ENCODE measurements at places on chromosomes 2 and 18. TPM values are rescaled to one million over a fixed set of nuclear protein-coding genes. Genes with fewer than 3 reads are reported as not detected.
A peak's percentile ranks its signal among the peaks of the same experiment; 100 is the strongest.

- DNase-seq: no peak
These were observed 448.9 kb downstream of the NBAS start for GRCh38 chr2:15112216-15112615.

- DNase-seq: no peak
These were observed 25.5 kb downstream of the EPB41L3 start for GRCh38 chr18:5518179-5518770.

DNA sequence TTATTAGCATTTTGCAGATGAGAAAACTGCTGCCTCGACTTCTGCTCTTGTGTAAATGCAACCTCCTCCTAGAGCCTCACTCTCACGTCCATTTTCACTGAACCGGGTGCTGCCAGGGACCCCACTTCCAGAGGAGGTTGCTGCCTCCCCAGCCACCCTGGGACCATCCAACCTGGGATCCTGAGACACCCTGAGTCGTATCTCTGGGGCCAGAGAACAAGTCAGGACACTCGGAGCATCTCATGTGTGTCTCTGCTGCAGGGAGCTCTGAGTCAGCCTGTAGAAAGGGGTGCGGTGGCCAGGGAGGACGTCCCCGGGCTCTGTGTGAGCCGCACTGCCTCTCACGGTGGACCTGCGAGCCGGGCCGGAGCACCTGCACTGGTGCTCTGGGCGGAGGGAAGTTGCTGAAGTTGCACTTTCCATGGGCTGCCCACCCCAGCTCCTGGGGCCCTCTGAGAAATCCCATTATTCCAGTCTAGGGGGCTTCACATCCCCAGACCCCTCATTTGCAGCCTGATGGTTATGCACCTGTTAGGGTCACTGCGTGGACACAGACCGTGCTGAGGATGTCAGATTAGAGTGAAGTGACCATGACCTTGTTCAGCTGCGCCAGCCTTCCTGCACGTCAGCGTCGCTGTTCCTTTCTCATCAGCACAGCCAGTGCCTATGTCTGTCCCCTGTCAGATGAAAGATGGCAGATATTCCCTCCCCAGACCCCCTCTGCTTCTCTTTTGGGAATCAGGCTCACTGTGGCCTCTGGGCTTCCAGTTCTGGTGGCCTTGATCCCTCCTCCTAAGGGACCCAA, 230.4 kb downstream of the KLHL29 start:
- no peak for DNase-seq

DNA sequence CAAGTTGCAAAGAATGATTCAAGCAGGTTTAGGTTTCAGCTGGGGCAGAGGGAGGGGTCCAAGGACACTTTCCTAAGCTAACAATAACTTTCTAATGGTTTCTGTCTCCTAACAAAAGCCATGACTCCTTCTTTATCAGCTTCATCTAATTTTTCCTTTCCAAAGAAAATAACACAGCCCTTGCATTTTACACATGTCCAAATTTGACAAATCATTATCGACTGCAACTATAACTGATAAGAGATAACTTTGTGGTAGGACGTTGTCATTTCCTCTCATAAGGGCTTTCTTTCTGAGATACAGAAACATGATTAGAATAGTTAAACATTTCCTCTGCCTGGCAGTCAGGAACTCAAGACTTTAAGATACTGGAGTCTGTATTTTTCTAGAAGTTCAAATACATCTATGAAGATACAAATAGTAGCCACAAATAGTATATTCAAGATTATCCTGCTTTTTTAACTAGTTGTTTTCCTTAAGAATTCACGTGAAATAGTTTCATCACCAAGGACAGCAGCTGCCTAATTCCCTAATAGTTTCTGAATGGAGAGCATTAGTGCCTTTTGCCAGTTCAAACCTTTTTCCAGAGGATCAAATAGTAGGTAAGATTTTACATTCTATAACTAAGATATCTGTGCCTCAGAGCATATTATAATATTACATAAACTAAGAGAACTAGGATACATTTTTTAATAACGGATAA, 263.2 kb downstream of the EXOC6B start:
- no peak for DNase-seq

DNA sequence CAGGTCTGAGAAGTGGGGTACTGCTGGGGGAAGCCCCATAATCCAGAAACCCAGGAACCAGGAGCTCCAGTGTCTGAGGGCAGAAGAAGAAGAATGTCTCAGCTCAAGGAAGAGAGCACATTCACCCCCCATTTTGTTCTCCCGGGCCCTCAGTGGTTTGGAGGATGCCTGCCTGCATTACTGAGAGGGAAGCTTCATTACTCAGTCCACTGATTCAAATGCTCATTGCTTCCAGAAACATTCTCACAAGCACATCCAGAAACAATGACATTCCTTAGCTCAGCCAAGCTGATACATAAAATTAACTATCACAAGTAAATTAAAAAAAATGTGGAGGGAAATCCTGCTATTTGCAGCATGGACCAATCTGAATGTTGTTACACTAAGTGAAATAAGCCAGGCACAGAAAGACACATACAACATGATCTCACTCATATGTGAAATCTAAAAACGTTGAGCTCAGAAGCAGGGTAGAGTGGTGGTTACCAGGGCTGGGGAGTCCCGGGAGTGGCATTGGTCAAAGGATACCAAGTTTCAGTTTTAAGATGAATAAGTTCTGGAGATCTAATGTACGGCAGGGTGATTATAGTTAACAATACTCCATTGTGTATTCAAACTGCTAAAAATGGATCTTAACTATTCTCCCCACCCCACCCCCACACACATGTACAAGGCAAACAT, 459.3 kb downstream of the GALR1 start:
- no peak for DNase-seq

DNA sequence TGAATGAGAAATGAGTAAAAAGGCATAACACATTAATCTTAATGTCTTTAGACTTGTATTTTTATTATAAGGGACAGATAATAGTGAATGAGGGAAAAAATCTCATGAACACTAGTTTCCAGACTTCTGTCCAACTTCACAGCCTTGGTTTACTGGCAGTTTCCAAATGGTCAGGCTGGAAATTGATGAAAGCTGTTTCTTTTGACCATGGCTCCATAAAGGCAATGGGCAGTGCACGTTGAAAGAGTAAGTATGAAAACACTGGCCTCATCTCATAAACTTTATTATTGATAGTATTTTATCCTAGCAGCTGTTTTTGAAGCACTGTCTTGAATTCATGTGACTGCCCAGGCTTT, 23.1 kb downstream of the BCL2L11 start:
- no peak for DNase-seq

CXCR4 gene
- 68.5 TPM for total RNA-seq

DNA sequence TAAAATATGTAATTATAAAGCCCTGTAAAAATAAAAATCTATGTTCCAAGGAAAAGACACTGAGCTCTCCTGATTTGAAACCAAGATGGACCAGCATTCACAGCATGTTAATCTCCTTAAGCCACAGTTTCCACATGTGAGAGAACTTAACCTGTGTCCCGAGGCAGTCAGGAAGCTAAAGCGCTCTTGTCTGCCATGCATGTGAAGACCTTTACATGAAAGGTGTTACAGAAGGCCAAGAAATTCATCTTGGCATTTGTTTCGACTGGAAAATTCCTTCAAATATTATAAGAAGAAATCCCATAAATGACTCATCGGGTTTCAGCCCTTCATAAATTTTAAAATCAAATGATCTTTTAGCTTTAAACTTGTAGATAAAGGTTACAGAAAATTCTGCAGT, 328.6 kb downstream of the CDH2 start:
- DNase-seq: no peak

DNA sequence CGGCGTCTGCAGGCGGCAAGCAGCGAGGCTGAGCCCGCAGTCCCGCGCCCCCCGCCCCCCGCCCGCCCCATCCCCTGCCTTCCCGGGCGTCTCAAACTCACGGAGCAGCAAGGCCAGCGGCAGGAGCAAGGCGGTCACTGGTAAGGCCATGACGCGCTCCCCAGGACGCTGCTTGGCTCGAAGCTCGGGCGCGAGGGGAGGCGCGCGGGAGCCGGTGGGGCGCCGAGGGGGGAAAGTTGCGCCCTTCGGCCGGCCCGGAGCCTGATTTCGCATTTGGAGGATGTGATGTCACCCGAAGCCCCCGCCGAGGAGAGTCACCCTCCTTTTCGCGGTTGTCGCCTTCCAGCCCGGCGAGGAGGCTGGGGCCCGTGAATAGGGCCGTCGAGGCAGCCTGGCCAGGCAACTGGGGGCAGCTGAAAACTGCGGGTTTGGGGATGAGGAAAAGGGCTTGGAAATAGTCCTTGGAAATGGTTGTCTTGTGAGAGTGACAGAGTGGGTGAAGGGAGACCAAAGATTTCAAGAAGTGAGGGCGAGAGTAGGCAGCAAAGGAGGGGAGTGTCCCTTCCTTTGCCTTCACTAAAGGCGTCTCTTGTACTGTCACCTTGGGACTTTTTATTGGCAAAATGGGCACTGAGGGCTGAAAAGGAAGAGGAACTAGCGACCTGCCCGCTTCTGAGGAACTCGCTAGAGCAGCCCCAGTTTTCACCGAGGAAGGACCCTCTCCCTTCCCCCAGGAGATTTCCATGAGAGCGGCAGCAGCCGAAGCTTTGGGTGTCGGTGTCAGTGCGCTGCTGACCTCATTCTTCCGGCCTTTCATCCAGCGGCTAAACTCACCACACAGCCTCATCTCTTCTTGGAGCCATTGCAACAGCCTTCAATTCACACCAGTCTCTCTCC, at the start of gene CD8A:
Gene CD8A (minus strand): TSS at position 238 of the 897 bp plus-strand sequence. CDS start 88 bp downstream, at position 150.
- no peak for DNase-seq

FIGN gene
- total RNA-seq: 1.2 TPM

DNA sequence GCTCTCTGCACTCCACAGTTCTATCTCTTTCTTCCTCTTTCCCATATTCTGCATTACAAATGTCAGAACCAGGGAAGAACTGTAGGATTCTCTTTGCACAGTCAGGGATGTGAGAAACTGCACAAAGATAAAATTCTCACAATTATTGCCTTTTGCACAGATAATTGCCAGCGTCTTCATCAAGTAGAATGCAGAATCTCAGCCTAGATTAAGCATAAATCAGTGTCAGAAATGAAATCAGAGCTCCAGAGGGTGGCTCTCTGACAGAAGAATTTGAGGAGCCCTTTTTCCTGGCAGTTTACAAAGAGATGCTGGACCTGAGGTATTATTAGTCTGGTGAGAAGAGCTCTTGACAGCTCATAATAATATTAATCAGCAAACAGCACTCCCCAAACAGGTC, 173.1 kb downstream of the PTH2R start:
- no peak for DNase-seq

DNA sequence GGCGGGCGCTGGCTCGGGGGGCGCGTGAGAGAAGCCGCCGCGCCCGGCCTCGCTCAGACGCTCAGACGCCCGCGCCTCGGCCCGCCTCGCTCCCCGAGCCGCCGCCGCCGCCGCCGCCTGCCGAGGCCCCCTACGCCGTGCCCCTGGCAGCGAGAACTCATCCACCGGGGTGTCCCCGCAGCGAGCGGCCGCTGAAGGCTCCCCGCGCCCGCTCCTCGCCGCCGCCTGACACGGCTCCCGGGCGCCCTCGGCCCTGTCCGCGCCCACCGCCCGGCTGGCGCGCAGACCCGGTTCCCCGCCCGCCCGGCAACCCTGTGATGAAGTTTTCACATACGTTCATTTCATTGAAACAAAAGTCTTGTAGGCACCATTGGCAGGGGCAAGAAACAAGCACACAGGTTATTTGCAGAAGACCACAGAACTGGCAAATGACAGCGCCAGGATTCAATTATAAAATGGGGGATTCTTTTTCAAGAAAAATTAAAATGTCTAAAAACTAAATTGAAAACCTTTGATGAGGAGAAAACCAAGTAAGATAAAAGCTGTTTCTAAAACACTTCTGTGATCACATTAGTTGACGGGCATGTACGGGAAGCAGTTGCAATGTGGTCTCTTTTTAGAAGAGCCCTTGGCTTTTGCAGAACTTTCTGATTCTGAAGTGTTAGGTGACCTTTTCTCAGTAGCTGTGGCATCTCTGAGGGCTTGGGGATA, 50.5 kb upstream of the TUBA3D start:
- DNase-seq: peak; percentile 20

FBXO15 gene
- 4.1 TPM for total RNA-seq

DNA sequence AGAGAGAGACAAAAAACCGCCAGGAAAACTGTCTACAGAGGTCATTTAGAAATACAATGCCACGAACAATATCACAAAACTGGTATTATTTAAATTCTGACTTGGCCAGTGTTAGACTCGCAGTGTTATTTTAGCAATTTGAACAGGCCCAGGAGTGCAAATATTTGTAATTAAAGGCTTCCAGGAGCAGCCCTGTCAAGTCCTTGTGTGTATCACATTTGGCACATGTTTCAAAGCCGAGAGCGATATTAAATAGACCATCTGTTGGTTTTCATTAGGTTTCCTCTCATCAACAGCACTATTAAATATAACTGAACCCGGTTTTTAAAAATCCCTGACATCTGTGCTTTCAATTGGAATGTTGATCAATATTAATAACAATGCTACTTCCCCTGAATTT, 656.9 kb downstream of the TSN start:
- DNase-seq: no peak

DNA sequence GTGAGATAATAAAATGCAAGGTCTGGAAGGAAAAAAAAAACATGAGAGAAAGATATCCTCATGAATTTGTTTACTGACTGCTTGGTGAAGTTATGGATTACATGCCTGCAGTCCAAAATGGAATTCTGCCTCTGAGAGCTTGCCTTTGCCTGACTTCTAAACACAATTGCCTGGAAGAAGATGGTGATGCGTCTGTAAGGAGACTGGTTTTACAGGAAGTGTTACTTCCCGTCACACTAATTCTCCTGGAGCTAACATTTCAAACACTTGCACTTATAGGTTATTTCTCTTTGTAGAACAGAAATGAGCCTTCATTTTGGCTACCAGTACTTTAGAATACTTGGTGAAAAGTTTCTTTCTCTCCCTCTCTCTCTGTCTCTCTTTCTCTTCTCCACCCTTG, 884.3 kb downstream of the TSN start:
- no peak for DNase-seq

TUBA4B gene
- not detected for total RNA-seq

TUBB8B gene
- total RNA-seq: not detected

- DNase-seq: no peak
These were observed 38.1 kb downstream of the PKDCC start for GRCh38 chr2:42085706-42086487.

DNA sequence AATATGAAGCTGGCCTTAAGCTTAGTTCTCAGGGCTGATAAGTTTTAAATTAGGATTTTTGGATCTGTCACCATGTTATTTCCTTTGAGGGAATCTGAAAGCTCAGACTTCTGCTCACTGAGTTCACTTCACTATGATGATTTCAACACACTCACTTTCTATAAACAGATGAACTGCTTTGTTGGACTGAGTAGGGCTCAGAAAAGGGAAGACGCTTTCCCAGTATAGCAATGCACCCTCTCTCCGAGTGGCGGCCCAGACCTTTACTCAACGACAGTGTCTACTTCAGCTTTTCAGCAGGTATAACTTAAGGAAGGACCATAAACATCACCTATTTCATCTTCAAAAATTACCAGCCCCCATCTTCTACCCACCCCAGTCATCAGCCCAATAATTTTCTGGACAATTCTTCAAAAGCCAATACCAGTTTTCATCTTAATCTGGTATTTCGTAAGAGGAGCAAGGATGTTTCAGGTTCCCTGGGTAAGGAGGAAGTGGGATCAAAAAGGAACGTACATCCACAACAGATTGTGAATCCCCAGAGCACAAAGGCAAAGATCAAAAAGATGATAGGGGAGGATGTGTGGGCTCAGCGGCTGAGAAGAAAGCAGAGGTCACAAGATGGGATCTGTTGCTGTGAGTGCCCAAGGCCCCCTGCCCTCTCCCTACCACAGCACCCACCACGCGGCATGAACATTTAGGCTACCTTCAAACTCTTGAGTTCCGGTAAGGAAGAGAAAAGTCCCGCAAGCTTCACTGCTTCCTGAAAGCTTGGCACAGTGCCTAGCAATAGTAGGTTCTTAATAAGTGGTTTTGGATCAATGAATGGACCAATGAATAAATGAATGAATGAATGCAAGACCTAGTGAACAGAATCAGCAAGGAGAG, 41.9 kb downstream of the LPIN2 start:
- no peak for DNase-seq

- DNase-seq: no peak
These were observed 34.4 kb upstream of the GALNT1 start for GRCh38 chr18:35547008-35547605.

Measured in frontal cortex (tissue), 4 donors.